SK-N-MC (cell line): ENCODE measurements at places on chromosomes 11 and 22.

GRCh38 chr11:10858439-10859325 lies 829 bp upstream of the ZBED5 start:
- no peak for DNase-seq

DNA sequence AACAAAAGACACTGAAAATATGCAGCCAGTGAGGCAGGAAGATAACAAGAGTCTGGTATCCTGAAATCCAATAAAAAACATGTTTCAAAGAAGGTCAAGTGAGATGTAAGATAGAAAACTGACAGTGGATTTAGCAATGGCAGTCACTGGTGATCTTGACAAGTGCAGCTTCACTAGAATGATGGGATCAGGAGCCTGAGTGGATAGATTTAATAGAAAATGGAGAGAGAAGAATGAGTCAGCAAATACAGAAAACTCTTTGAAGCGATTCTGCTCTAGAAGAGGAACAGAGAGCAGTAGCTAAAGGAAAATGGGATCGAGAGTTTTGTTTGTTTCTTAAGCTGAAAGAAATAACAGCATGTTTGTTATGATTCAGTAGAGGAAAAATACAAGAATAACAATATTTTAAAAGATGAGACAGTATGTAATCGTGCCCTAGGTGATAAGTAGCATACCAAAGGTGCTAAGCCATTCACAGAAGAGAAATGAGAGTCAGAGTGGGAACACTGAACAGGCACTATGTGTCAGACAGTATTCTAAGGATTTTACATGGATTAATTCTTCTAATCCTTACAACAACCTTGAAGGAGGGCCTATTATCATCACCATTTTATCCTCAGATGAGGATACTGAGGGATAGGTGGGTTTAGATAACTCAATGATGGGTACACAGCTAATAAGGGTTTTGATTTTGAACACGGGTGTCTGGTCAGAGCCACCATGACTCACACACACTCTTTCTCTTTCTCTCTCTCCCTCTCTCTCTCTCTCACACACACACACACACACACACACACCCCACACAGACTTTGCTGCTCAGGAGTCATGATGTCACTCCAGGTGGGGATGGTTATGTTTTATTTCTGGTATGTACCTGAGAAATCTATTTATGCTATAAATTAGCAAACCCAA lies 36.3 kb downstream of the MRE11 start:
- no peak for DNase-seq

DNA sequence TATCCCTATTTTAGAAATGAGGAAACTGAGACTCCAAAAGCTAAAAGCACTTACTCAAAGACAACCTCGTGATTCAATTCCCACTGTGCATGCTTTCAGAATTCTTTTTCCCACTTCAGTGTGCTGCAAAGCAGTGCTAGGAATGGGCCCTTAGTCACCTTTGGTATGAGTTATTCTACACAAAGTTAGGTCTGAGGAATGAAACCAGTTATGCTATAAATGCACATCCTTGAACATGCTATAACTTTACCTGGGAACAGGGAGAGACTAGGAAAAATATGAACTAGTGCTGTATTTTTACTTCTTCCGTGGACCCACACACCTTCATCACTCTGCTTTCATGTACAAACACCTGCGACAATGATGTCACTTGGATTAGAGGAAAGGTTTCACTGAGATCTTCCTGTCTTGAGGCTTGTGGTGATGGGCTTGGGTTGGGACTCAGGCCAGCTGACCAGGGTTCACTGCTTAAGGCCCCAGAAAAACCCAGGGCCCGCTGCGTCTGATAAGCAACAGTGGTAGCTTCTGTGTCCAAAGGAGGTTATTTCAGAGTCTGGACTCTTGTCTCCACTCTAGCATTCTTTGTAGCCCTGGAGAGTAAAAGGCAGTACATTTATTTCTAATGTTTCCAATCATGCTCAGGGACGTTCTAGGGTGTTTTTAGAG lies 81.6 kb downstream of the ZC3H12C start:
- no peak for DNase-seq

- DNase-seq = no peak
Observed at GRCh38 chr11:126603486-126603885, 248.0 kb downstream of the ST3GAL4 start.

DNA sequence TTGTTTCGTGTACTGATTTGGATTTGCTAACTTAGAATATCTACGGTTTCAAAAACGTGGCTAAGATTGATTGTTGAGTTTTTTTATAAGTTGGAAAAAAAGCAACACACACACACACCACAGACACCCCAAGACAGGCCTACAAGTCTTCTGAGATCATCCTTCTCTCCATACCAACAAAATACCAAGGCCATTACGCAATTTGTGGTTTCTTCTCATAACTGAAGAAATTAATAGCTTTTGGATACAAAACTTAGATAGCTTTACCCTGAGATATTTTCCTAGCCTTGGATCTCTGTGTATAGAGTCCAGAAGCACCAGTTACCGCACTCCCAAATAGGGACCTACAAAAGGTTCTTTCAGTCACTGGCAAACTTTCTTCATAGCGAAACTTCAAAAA lies 113.6 kb downstream of the SIK3 start:
- peak; percentile 88 for DNase-seq

- DNase-seq = no peak
Observed at GRCh38 chr22:45925811-45926351, 51.1 kb downstream of the WNT7B start.

DNA sequence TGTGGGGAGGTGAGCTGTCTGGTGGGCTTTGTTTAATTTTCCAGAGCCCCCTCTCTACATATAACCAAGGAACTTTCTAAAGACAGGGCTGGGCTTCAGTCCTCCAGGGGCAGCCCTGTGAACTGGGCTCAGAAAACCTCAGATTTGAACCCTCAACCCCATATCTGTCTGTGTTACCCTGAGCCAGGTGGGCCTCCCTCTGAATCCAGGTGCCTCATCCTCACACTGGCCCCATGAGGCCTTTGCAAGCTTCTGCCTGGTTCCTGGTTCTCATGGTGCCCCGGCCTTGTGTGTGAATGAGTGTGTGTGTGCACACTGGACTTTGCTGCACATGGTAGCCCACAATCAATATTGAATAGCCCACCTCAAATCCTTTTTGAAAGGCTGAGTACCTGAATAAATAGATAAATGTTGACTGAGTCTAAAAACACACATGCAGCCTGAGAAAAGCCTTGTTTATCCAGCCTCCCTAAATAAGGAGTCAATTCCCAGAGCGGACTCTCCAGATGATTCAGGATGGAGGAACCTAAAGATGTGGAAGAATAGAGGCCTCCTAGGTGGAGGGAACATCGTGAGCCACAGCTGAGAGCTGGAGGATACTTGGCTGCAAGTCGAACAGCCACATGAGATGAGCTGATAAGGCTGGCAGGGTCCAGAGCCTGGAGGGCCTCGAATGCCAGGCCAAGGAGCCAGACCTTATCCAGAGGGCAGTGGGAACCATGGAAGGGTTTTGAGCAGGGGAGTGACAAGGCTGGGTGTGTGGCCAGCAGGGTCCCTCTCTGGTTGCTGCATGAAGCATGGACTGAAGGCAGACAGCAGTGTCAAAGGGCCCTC lies 28.1 kb upstream of the P2RY2 start:
- DNase-seq = no peak

- no peak for DNase-seq
Observed at GRCh38 chr11:96013461-96014213, 89.7 kb upstream of the MTMR2 start.

DNA sequence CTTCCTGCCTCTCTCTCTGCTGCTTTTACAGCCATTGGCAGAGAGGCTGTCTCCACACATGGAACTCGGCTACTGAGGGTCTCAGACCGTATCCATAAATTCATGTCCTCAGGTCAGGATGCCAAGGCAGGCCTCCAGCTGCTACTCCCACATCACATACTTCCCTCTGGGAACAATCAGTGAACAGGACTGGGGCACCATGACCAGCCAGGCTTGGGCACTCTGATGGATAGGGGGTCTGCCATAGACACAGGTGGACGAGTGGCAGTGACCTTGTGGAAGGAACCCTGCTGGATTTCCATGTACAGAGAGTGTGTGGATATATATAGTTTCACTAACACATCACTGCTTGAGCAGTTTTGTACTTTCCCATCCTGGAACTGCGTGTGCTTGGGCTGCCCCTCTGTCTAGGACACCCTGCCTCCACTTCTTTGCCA lies 97.7 kb upstream of the PARVA start:
- no peak for DNase-seq

GRCh38 chr11:99501655-99502054 lies 480.9 kb downstream of the CNTN5 start:
- no peak for DNase-seq

DNA sequence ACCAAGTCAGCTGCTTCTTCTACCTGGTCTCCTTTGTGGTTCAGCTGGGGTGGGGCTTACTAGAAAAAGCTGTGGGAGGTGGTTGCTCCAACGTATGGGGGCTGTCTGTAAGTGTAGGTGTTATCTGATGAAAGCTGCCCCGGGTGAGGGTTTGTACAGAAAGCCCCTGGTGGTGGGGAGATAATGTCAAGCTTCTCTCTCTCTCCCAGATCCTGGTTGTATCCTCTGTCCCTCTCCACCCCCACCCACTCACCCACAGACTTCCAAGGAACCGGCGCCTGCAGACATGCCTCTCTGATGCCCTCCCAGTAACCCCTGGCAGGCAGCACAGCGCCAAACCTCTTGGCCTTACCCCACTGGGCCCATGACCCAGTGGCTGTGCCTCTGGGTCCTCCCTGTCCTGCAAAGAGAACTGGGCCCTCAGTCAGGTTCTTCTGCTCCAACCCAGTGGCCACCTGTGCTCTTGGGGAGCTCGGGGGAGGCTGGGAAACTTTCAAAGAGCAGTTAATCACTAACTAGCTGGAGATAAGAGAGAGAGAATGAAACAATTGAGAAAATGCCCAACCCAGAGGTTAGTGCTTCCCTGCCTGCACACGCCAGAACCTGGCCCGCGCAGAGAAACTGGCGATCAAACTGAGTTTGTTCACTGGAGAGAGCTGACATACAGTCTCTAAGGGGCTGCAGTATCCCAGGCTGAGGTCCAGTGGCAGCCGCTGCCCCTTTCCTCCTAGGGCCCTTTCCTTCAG lies 20.4 kb upstream of the EHF start:
- DNase-seq = no peak

DNA sequence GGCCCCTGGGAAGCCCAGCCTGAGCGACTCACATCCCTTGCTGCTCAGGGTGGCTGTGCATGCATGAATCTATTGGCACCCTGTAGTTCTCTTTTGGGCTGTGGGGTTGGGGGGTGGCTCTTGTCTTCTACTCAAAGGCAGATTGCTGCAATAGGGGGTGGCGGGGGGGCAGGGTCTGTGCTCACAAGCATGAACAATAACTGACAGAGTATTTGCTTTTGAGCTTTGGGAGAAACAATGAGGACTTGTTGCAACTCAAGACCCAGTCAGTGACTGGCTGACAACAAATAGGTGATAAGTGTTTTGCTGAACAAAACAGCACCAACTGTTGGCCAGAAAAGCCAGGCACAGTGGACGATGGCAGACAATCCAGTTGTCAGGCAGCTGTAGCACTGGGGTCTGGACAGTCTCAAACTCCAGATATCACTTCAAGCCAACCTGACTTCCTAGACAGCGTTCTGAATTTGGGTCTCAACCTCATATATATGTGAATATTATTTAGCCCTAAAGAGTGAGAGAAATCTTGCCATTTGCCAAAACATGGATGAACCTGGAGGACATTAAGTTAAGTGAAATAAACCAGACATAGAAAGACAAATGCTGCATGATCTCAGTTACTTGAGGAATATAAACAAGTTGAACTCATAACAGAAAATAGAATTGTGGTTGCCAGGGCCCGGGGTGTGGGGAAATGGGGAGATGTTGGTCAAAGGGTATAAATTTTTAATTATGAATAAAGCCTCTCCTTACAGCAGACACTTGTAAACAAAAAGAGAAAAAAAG lies 61.7 kb downstream of the ME3 start:
- no peak for DNase-seq

- no peak for DNase-seq
Observed at GRCh38 chr22:49724893-49725489, 102.7 kb downstream of the BRD1 start.

- no peak for DNase-seq
Observed at GRCh38 chr11:35141071-35141470, 2.1 kb downstream of the CD44 start.
